Stimulated activated CD8-positive, alpha-beta memory T cell treated with anti-CD3 and anti-CD28 coated beads, Interleukin-7, amount 100 ng/mL, for 48 hours (primary cell): ENCODE measurements at places on chromosomes 5 and 9.

DNA sequence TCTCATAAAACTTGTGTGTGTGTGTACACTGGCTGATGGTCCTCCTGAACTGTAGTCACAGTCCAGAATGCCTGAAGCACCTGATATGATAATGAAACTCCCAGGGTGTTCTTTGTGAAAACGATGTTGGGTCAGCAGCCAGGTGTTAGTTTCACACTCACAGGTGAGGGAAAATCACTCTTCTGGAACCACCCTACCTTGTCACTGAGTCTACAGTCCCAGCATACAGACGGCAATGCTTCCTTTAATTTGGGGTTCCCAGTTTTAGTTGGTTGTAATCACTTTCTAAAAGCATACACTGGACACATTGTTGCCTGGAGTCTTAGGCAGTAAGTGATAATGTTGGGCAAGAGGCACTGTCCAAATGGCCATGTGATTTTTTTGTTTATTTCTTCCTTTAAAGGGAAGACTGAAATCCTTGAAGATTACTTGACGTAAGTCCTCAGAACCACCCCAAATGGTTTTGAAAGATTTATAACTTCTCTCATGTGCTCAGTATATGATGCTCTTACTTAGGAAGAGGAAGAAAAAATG is 18.2 kb upstream of the MGAT1 start:
- DNase-seq, result no peak

DNA sequence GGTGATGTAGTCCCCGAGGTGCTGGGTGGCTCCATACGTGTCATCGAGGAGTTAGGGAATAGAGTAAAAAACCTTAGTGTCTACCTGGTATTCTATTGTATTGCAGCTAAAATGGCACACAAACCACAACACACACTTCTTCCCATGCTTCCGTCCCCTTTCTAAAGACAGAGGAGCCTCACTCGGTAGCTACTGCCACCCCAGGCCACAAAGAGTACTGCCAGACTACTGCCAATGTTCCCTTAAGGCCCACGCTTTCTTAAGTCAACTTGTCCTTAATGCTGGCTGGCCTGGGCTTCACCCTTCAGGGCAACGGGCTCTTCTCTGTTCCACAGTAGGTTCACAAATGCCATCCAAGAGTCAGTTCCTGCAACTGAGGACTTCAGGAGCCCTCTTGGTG is 673.0 kb downstream of the ELAVL2 start:
- DNase-seq, result no peak

DNA sequence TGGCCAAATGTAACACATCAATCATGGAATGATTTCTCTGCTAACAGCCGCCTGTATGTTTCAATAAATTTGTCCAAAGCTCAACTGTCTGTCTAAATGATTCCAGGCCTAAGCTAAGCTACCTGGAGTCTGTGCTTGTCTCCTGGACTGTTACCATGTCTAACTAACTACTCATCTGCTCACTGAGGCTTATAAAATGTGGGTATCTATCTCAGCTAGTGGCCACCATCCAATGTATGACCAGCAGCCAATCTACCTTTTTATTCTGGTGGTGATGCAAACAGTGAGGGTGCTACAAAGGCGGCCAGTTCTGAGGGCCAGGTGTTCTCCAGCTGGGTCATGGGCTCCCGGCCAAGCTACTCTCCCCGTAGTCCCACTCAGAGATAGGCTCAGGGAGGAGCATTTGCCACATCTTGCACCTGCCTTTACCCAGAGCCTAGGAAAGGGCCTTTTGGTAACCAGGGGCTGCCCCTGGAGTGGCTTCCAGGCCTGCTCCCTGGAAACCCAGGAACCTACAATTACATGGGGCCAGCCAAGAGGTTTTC is 59.1 kb downstream of the PFDN1 start:
- DNase-seq, result no peak

DNA sequence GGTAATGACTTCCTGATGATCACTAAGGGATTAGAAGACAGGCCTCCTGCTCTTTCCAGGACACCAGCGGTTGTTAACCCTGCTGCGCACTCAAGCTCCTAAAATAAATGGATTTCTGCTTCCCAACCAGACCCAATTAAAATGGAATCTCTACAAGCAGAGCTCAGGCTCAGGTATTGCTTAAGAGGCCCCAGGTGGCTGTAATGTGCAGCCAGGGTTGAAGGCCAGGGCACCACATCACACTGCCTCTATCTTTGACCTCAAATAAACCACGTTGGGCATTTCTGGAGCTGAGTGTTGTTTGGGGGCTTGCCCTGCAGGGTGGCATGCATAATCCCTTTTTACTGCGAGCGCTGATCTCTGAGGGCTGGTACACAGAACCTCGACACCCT is 108.0 kb downstream of the FBXO38 start:
- no peak for DNase-seq

- DNase-seq, result no peak
Measured at GRCh38 chr5:148734518-148734917, 80.2 kb upstream of the HTR4 start.

- DNase-seq, result no peak
Measured at GRCh38 chr5:180126716-180127681, 55.4 kb upstream of the RNF130 start.

DNA sequence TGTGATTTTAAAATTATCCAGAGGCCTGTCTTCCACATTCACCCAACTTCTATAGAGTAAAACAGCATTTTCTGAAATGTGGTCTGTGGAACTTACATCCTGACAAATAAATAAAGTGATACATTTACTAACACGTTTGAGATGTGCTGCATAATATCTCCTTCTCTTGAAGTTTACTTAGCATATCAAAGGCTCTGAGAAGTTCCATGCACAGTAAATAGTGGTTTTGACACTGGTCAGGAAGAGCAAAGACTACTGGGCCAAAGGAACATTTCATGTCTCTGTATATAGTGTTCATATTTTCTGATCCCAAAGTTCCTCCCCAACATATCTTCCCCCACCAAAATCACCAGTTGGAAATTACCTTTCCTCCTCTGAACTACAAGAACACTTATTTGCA is 30.5 kb upstream of the TARS1 start:
- no peak for DNase-seq

DNA sequence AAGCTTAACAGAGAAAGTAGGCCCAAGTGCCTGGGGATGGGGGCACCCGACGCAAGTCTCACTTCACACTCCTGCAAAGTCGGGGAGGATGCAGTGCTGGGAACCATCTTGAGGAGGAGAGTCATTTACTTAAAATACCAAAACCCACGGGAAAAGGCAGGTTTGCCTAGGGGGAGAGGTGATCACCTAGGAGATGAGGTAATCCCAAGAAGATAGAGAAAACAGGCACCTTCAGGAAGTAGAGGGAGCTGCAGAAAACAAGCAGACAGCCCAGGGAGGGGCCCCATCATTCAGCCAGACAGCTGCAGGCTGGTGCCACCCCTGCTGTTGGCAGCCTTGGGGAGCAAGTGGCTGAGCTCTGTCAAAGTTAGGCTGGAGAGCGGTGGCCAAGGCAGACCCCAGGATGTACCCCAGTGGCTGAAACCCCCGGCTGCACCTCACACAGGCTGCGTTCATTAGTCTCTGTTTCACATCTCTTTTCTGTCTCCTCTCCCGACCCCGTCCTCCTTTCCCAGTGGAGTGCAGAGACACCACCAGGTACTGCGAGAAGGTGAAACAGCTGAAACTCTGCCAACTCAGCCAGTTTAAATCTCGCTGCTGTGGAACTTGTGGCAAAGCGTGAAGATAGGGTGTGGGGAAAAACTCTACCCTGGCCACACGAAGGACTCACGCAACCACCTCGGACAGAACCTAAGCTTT is 124.9 kb downstream of the SAXO1 start:
- no peak for DNase-seq

DNA sequence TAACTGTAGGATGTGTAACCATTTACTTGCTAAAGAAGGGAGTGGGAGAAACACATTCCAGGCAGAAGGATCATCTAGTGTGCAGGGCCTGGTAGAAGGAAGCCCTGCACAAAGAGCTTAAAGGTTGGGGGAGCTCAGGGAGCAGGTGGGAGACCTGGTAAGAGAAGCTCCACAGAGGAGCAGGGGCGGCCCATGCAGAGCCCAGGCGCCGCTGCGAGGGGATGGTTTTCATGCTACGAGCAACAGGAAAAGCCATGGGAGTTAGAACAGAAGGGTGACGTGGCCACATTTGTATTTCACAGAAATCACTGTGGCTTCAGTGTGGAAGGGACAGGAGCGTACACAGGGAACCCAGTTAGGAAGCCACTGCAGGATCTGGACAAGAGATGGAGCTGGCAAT is 73.1 kb downstream of the PDE6A start:
- DNase-seq, result no peak

DNA sequence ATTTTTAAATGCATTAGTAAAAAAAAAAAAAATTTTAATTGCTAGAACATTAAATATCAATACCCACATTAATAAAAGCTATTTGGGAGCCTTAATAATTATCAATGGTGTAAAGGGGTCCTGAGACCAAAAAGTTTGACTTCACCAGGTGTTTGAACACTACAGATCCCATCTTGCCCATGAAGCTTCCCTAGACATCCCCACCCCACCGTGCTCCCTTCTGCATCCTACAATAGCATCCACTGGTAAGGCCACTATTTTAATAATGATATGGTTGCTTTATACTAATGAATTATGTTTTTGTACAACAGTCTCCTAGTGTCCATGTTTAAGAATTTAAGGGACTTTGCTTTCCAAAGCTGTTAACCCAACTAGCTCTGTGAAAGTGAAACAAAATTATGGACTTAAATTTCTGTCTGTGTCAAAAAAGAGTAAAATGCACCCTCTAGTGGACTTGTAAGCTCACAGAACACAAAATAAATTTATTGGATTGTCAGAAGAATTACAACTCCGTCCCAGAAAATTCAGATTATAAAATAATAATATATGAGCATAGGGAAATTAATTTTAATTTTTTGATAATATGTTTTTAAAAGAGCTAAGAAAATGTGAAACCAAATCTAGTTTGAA is 76.0 kb downstream of the ARL15 start:
- no peak for DNase-seq

DNA sequence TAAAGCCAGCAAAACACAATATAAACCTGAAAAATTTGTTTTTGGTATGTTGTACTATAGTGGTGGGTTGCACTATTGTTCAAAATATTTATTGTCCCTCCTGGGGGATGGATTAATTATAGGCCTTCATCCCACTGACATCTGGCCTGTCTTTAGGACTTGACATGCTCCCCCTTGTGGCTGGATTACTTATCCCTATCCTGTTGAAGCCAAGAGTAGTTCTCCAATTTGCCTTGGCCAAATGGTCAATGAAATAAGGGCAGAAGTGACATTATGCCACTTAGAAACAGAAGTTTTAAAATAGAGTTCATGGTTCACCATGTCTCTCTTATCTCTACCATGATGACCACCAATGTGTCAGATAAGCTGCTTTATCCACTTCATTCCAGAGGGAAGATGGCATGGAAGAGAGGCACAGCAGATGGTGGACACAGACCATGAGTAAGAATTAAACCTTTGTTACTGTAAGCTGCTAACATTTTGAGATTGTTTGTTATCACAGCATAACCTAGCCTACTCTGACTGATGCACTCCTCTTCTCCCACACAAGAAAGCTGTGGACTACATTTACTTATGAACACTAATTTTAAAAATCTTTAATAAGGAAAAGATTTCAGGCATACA is 29.2 kb upstream of the ARHGEF28 start:
- DNase-seq, result no peak

GRCh38 chr9:137000177-137000930 is 4.0 kb upstream of the CLIC3 start:
- DNase-seq, result no peak
